Stimulated activated CD8-positive, alpha-beta memory T cell treated with anti-CD3 and anti-CD28 coated beads, Interleukin-2, amount 100 ng/mL, for 1 hour (primary cell): ENCODE measurements at places on chromosomes 12 and 14.

DNA sequence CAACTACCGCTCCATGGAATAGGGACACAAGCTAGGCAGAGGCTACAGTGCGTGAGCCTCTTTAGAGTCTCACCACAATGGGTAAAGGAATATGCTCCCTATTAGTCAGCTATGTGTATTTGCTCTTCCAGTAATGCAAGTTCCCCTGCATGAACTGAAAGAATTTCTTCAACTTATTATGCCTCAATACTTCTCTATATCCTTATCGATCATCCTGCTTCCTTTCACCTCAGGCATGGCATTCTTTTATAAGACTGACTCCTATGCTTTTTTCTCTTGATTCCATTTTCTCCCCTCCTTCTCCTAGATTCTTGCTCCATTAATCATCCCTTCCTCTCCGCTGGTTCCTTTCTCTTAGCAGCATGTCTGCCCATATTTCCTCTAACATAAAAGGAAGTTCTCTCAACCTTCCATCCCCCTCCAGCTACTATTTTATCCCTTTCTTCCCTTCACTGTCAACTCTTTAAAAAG lies 94.5 kb upstream of the CPM start:
- no peak for DNase-seq

DNA sequence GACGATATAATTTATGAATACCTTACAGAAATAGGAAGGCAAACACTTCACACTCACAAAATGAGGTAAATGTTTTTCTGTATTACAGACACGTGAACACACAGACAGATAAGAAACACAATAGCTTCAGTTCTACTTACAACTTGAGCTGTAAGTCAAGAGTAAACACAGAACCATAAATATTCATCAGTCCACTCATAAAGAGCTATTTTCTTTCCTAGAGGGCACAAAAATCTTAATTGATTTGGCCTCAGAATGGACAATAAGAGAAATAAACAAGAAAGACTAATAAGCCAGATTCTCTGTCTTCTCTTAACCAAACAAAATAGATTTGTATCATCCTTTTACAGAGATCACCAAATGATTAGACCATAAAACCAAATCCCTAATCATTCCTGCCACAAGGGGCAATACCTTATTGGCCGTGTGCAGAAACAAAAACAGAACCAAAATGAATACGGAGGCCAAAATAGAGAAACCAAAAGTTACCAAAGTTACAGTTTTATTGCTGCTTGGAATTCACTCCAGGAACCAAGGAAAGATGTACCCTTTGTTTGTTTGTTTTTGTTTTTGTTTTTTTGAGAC lies 38.1 kb upstream of the GARIN2 start:
- DNase-seq, result no peak

DNA sequence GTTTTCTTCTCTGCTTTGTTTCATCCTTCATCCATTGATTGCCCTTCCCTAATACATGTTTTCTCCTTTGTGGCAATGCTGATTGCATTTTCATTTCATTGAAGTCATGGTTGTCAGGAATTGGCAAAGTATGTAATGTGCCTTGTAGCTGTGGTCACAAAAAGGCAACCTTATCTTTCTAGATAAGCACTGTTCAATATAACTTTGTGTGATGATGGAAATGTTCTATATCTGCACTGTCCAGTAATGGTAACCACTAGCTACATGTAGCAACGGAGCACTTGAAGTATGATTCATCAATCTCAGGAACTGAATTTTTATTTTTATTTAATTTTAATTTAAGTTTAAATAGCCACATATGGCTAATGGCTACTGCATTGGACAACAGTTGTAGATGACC lies 79.8 kb downstream of the PCNX1 start:
- DNase-seq, result no peak

DNA sequence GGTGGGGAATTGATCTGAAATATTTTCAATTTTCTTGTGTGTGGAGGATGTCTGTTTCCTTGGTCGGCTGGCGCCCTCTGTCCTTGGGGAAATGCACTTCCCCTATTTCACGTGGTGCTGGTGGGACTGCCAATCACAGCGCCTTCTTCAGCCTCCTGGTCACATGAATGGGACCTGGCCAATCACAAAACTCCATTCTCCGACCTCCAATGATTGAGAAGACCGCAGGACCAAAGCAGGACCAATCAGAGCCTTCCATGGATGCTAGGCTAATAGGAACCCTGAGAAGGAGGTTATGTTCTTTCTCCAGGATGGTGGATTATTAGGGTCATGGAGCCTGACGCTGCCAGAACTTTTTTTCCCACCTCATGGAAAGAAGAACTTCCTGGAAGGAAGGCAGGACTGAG lies 188.7 kb downstream of the TTC8 start:
- DNase-seq, result no peak

GRCh38 chr12:22118238-22118790 lies 72.3 kb downstream of the CMAS start:
- DNase-seq, result no peak

DNA sequence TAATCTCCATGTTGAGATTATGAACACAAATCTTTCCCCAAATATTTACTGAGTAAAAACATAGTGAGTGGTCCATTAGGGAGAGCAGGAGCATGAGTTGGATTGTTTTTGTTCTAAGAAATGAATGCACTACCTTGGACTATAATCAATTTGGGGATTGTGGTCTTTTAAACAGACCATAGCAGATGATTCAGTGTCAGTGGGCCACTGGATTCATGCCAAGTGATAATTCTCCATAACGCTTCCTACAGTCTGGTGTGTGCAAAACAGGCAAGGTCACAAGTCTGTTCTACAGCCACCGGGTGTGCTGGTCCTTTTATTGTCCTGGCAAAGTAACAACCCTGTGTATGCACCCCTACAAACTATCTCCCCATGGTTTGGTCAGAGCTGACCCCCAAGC lies 266.3 kb downstream of the APAF1 start:
- DNase-seq, result no peak

DNA sequence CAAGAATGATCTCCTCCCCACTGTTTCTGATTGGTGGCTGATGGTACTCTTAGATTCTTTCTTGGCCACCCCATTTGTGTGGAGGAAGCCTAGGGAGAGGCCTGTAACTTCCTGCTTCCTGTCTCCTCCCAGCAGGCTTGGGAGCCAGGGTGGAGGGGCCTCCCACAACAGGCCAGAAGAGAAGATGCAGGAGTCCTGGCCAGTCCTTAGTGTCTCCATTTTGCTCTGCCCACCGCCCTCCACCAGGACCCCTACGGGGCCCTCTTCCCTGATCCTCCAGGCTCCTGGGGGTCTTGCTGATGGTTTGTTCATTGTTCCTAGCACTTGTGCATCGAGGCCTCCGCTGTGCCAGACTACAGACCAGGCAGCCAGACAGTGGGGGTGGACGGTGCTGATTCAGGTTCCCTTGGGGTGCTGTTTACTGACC lies 6.8 kb downstream of the TSPAN9 start:
- DNase-seq, result no peak

DNA sequence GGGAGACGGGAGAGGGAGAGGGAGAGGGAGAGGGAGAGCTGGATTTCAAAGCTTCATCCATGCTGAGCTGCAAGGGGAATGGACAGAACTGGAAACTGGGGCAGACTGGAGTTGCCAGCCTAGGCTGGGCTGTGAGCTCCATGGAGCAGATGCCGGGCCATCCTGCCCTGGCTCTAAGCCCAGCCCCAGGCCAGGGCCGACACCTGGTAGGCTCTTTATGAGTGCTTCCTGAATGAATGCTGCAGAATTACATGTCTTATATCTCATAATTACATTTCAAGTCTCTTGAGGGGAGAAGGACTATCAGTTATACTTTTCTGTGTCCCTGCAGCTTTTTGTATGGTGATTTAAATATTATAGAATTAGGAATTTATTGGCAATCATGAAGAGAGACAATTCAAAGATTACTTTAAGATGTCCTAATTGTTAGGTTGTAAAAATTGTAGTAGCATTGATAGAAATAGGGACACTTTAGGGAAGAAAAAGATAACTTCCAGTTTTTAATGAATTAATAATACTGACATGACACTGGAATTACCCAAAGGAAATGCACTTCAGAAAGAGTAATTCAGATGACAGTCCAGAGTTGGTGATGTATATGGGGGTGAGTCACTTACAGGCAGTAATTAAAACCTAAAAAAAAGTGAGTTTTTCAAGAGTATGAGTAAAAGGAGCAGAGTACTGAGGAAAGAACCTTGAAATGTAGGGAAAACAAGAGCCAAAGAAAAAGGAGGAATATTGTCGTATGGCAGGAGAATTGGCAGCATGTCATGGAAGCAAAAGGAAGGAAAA lies 29.0 kb downstream of the SCYL2 start:
- DNase-seq, result no peak

DNA sequence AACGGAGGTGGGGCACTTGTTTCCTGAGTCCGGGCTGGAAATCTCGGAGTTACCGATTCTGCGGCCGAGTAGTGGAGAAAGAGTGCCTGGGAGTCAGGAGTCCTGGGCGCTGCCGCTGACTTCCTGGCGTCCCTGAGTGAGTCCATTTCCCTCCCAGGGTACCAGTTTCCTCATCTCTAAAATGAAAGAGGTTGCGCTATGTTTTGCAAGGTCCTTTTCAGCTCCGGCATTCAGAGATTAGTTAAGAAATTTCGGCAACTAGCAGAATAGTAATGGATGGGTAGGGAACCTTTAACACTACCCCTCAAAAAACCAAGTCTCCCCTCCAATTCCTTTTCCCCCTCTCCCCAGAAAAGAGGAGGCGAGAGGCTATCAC lies 724 bp downstream of the BLOC1S1 start:
- no peak for DNase-seq

- peak; percentile 90 for DNase-seq
Measured at GRCh38 chr12:79935021-79935623, at the start of gene PPP1R12A. TSS of gene PPP1R12A (minus strand) at chr12:79935097. CDS start at chr12:79934931, 166 bp downstream.

DNA sequence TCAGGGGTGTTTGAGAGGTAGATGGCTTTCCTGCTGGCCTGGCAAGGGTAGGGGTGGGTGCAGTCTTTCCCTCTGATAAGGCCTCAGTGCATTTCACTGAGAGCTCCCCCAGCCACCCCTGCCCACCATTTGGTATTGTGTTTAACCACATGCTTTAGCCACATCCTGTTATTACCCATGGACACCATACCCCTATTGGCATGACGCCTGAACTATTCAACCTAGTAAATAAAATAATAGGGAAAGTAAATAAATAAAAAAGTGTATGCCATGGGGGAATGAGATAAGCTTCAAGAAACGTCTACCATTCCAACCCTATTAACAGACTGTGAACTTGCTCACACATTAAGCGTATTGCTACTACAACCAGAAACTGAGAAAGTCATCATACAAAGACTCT lies 7.6 kb upstream of the LGR5 start:
- no peak for DNase-seq
